ENCODE measurements at places on chromosomes 5 and 9. TPM values are rescaled to one million over a fixed set of nuclear protein-coding genes. Genes with fewer than 3 reads are reported as not detected.
A peak's percentile ranks its signal among the peaks of the same experiment; 100 is the strongest.

The LCN1 gene
- total RNA-seq, result not detected

The LECT2 gene
- total RNA-seq, result not detected

The SEC24A gene
- total RNA-seq, result 21.0 TPM

The GDA gene
- not detected for total RNA-seq

The DRD1 gene
- total RNA-seq, result not detected

The TLX3 gene
- not detected for total RNA-seq

DNA sequence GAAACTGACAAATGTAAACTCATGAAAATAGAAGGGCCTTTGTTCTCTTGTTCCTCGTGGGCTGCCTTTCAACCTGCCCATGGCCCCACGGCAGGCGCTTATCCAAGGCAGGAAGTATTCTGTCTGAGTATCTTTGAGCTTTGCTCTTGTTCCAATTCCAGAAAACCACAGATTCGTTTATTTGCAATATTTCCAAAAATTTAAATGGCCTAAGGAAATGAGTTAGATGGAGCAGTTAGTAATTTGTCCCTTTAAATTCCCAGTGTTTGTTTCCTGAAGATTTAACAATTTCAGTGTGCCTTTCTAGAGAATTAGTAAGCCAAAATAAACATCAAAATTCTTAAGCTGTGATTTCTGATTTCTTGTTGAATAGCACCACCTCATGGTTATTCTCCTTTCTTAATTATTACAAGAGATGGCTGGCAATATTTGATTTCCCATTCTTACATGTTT is 299.4 kb upstream of the RASA1 start:
- peaks cover 2% of the 10 kb centered on the region for H3K36me3 ChIP-seq
- H3K4me1 ChIP-seq, result peaks cover 14% of the 10 kb centered on the region
- H3K27ac ChIP-seq, result no peak overlapping the region
- peaks cover 30% of the 10 kb centered on the region for H3K27me3 ChIP-seq

- no peak overlapping the region for H3K4me3 ChIP-seq
- H3K27me3 ChIP-seq, result no peaks in the 10 kb centered on the region
- H3K27ac ChIP-seq, result no peak overlapping the region
Observed at GRCh38 chr5:65823845-65824445, 101.9 kb downstream of the NLN start.

- no peaks in the 10 kb centered on the region for H3K36me3 ChIP-seq
- DNase-seq, result no peak
- no peak overlapping the region for H3K27ac ChIP-seq
- H3K27me3 ChIP-seq, result peaks cover 30% of the 10 kb centered on the region
Observed at GRCh38 chr9:68804911-68805889, 100.2 kb downstream of the PIP5K1B start.

GRCh38 chr5:175572886-175573285 is 85.0 kb upstream of the HRH2 start:
- no peak for DNase-seq
- H3K4me1 ChIP-seq, result peaks cover 5% of the 10 kb centered on the region
- peaks cover 49% of the 10 kb centered on the region for H3K27me3 ChIP-seq
- peaks cover 2% of the 10 kb centered on the region for H3K36me3 ChIP-seq
- no peak overlapping the region for H3K27ac ChIP-seq

GRCh38 chr5:64838376-64838775 is 69.6 kb downstream of the CWC27 start:
- H3K36me3 ChIP-seq, result peaks cover 3% of the 10 kb centered on the region
- H3K4me3 ChIP-seq, result no peak overlapping the region
- no peak overlapping the region for H3K27ac ChIP-seq
- peaks cover 2% of the 10 kb centered on the region for H3K4me1 ChIP-seq
- no peaks in the 10 kb centered on the region for H3K27me3 ChIP-seq

DNA sequence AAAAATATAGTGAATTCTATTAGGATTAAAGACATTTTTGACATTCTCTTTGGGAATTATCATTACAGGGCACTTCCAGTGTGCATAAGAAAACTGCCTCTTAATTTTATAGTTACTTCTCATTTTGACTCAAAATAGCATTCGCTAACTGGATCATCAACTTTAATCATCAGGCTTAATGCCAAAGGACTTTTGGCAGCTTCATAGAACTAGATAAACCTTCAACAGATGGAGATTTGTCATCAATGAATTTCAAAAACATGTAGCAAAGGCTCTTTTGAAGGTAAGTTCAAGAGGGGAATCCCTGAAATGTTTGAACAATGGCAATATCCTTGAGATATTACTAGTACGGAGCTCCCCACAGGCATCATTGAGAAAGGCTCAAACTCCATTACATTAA is 447.2 kb downstream of the PDE4D start:
- no peak overlapping the region for H3K27ac ChIP-seq
- H3K4me1 ChIP-seq, result no peaks in the 10 kb centered on the region
- H3K4me3 ChIP-seq, result no peak overlapping the region
- peaks cover 9% of the 10 kb centered on the region for H3K27me3 ChIP-seq
- H3K36me3 ChIP-seq, result no peaks in the 10 kb centered on the region
- no peak for DNase-seq

DNA sequence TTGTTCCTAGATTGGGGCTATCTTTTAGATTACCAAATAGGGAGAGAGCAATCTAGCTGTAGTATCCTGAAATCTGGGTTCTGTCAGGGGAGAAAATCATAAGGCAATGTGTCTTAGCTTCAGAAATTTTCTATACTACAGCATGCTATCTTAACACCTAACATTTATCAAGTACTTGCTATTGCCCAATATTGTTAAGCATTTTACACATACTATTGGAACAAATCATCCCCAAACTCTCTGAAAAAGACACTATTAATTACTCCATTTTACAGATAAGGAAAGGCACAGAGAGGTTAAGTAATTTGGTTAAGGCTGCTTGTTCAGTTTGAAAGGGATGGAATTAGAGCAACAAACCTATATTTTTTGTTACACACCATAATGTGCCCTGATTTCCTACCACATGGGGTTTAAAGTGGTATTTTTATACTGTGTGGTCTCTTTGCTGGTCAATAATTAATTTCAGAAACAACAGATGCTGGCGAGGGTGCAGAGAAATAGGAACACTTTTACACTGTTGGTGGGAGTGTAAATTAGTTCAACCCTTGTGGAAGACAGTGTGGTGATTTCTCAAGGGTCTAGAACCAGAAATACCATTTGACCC is 57.2 kb upstream of the RIC1 start:
- no peak for DNase-seq
- peaks cover 18% of the 10 kb centered on the region for H3K4me1 ChIP-seq
- H3K27me3 ChIP-seq, result no peaks in the 10 kb centered on the region
- no peak overlapping the region for H3K27ac ChIP-seq
- H3K4me3 ChIP-seq, result no peak overlapping the region
- peaks cover 2% of the 10 kb centered on the region for H3K36me3 ChIP-seq

DNA sequence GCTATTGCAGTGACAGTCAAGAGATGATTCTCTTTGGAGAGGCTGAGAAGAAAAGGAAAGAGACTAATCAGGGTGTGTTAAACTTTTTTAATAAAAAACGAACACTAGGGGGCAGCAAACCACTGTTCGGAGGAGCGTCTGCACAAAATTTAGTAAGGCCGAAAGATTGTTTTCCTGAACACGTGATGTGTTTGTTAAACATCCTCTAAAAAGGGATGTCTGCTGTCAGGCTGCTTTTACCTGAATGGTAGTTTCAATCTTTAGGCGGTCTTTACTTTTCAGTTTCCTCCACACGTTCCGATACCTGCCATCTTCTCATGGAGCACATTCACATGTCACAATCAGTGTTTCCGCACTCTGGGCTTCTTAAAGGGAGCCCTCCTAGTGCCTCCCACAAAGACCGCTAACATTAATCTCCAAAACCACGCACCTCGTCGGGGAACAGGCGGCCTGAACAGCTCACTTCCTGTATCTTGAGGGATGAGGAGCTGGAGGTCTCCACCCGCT is 125.2 kb downstream of the GPBP1 start:
- H3K4me1 ChIP-seq, result peaks cover 16% of the 10 kb centered on the region
- H3K36me3 ChIP-seq, result no peaks in the 10 kb centered on the region
- H3K27me3 ChIP-seq, result no peaks in the 10 kb centered on the region
- DNase-seq, result peak; percentile 15
- H3K27ac ChIP-seq, result peak overlapping the region; percentile 95

DNA sequence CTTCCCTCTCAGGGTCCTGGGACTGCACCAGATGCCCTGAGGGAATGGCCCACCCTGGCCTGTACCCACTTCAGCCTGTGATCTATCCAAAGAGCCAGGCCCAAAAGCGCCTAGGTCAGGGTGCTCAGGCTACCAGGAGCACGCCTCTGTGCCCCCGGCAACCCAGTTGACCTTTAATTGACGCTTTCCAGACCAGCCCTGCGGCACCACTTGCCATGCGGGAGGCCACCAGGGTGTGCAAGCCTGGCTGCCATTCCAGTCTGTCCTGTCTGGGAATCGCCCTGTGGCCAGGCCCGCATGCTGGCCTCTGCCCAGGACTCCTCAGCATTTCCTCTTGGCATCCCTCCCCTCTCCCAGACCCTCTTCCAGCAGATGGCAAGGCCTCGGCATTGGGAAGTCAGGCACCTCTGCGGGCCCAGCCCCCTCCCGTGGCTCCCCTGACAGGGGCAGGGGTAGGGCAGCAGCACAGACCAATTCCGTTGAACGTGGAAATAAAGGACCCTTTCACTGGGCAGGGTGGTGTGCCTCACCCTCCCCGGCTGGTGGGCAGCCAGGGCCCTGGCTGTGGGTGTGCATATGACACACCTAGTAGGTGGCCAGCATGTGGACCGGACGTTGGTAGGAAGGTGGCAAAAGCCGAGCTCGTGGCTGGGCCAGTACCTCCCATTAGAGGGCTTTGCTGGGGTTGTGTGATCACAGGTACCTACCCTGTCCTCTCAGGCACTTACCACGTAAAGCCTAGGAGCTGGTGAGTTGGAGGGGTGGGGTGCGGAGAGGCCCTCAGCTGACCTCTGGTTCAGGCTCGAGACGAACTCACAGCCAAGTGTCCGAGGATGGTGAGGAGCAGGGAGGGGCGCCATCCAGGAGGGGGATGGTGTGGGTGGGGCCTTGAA is 3.5 kb upstream of the AIF1L start:
- H3K4me3 ChIP-seq, result no peak overlapping the region
- H3K36me3 ChIP-seq, result peaks cover 5% of the 10 kb centered on the region
- peaks cover 39% of the 10 kb centered on the region for H3K27me3 ChIP-seq
- peaks cover 8% of the 10 kb centered on the region for H3K4me1 ChIP-seq

- H3K27ac ChIP-seq, result no peak overlapping the region
- H3K4me3 ChIP-seq, result peak overlapping the region; percentile 12
- H3K27me3 ChIP-seq, result peaks cover 12% of the 10 kb centered on the region
- no peaks in the 10 kb centered on the region for H3K36me3 ChIP-seq
Observed at GRCh38 chr5:136030252-136030651, 1.5 kb downstream of the TGFBI start.

DNA sequence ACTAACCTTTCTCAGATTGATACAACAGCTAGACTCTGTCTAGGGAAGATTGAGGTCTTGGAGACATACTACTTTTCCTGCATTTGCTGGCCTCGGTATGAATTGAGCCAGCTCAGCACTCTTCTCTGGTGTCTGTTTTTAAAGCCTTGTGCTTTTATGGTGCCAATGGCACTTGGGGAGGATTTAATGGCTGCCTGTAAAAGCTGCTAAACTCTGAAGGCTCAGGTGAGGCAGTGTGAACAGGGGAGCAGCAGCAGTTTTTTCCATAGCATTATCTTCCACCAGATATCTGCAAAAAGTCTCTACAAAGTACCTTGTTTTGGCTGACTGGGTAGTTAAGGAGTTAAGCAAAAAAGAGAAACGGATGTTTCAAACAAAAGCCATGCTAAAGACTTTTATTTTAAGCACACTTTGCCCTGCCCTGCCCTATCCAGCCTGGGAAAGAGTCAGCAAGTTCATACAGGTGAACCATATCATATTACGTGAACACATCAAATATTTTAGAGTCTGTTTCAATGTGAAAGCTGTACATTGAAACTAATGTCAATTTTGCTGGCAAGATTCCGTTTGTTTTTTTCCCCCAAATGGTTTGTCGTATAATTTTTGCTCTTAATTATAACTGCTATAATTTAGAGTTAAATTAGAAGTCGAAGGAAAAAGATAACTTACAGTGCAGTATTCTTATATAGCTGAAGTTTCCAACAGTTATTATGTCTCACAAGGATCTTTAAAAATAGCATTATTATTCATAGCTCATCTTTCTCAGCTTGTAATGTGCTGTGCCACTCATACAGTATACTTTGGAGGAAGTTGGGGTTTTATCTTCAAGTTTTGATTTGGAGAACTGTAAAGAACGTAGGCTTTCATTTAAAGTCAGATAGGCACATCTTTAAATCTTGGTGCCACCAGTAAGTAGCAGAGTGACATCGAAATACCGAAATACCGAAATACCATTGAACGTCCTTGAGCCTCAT is 424.1 kb upstream of the CD180 start:
- no peak overlapping the region for H3K4me3 ChIP-seq
- H3K4me1 ChIP-seq, result no peaks in the 10 kb centered on the region
- H3K27ac ChIP-seq, result no peak overlapping the region
- DNase-seq, result no peak

- H3K27ac ChIP-seq, result no peak overlapping the region
- peaks cover 60% of the 10 kb centered on the region for H3K27me3 ChIP-seq
- no peak overlapping the region for H3K4me3 ChIP-seq
- peaks cover 3% of the 10 kb centered on the region for H3K4me1 ChIP-seq
- peaks cover 5% of the 10 kb centered on the region for H3K36me3 ChIP-seq
Observed at GRCh38 chr5:154516475-154516874, 38.4 kb upstream of the HAND1 start.
